Fibroblast of the aortic adventitia (primary cell): ENCODE measurements at places on chromosomes 5 and 9. TPM values are rescaled to one million over a fixed set of nuclear protein-coding genes. Genes with fewer than 3 reads are reported as not detected.

The IFNA2 gene
- not detected in 2 replicates for total RNA-seq

The SOHLH1 gene
- total RNA-seq = not detected in 2 replicates

GRCh38 chr9:137619240-137620047 is 639 bp downstream of the EHMT1 start:
- DNase-seq = peak; percentile 59

- no peak for DNase-seq
These were observed 190.4 kb upstream of the GAS1 start for GRCh38 chr9:87137718-87138117.

DNA sequence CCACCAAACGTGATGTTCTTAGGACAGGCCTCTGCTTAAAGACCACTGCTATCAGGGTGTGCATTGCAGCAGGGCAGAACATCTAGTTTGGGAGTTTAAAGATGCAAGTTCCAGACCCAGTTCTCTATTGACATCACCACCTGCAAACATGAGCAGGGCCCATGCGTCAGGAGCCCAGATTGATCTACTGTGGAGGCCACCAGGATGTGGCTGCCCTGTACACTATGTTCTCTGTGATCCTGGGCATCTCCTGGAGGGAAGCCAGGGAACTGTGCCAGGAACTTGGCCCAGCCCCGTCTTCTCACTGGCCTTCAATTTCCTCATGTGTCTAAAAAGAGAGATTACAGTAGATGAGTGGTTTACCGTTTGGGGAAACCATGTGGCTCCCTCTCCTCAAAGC is 87.1 kb downstream of the PDE6A start:
- DNase-seq = no peak
